Kidney epithelial cell (primary cell): ENCODE measurements at places on chromosomes 16 and 17. TPM values are rescaled to one million over a fixed set of nuclear protein-coding genes. Genes with fewer than 3 reads are reported as not detected.

NT5C3B gene
- total RNA-seq: 60.2 and 61.5 TPM in 2 replicates

DNA sequence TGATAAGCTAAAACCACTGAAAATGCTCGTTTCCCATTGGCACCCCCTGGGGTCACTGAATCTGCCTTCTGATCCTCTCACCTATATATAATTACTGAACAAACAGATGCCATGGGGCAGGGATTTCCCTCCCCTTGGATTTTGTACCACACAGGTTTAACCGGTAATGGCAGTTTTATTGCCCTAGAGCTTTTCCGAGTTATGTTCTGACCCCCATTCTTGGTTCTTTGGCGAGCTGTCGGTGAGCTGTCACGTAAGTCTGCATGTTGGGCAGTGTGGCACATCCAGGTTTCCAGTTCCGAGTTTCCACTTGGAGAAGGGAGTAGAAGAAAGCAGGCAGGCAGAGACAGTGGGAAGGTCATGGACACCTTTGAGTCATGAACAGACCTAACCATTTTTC, 7.1 kb downstream of the TMEM97 start:
- DNase-seq: no peak

DNA sequence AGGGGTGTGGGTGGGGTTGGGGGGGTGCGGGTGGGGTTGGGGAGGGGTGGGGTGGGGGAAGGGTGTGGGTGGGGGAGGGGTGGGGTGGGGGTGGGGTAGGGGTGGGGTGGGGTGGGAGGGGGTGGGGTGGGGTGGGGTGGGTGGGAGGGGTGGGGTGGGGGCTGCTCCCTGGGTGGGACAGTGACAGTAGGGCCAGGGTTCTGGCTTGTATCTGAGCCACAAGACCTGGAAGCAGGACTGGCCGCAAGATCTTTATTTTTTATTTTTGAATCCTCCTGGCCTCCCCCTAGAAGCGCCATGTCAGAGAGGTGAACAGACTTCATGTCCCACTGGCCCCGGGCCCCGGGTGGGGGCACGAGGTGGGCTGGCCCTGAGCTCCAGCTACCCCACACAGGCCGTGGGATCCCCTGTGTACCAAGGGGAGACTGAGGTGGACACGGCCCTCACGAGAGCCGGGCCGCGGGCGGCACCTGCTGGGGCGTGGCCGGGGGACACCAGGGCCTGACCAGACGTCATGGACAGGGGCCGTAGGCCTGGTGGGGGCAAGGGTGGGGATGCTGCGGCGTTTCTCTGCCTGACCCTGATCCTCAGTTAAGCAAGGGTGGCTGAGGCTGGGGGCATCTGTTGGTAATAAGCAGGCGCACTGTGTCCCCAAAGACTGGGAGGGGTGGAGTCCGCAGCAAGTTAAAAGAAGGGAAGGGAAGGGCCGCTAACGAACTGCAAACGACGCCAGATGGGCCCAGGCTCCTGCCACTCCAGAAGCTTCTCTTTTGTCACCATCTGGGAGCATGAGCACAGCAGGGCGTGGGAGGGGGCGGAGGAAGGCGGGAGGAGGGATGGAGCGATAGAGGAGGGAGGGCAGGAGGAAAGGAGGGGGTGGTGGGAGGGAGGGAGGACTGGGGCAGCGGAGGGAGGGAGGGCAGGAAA, 22.3 kb upstream of the PABPN1L start:
- no peak for DNase-seq

DNA sequence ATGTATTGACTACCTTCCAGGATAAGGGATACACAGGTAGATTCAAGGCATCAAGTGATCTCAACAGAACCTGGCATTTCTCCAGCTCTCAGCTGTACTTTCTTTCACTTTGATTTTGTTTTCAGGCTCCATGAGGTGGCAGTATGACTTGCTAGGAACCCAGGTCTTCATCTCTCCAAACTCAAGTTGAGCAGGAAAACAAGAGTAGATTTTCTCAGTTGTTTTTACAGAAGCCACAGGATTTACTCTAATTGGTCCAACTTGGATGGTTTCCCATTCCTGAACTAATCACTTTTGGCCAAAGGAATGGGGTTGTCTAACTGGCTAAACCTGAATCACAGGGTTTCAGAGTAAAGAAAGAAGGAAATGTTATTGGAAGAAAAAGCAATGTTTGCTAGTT, 146.6 kb downstream of the TRIM37 start:
- peak; percentile 52 for DNase-seq

DNA sequence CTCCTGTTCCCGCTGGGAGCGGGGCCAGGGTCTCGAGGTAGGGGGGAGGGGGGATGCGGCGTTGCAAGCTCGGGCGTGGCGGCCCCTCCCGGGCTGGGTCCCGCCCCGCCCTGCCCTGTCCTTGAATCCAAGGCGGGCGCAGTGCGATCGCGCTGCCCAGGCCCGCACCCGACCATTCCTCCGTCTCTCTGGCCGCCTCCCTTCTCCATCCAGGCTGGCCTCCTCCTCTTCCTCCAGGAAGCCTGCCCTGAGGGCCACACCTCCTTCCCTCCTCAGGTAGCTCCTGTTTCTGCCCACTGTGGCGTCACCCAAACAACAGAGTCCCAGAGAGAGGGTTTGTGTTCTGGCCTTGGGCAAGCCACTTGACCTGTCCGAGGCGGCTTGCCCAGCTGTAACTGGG, 43.0 kb upstream of the TAC4 start:
- no peak for DNase-seq

DNA sequence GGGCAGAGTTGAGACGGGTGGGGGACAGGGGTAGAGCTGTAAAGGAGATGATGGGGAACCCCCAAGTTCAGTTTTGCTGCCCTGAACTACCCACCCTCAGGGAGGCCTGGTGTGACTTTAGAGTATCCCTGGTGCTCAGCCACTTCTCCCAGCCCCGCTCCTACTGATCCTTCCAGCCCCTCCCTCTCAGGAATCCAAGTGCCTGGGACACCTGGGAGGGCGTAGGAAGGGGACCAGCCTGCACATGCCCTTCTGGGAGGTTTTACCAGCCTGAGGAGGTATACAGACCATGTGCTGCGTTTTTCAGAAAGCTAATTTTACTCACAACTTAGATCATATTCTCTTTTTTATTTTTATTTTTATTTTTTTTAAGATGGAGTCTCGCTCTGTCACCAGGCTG, 4.1 kb downstream of the ST6GALNAC2 start:
- DNase-seq: no peak

DNA sequence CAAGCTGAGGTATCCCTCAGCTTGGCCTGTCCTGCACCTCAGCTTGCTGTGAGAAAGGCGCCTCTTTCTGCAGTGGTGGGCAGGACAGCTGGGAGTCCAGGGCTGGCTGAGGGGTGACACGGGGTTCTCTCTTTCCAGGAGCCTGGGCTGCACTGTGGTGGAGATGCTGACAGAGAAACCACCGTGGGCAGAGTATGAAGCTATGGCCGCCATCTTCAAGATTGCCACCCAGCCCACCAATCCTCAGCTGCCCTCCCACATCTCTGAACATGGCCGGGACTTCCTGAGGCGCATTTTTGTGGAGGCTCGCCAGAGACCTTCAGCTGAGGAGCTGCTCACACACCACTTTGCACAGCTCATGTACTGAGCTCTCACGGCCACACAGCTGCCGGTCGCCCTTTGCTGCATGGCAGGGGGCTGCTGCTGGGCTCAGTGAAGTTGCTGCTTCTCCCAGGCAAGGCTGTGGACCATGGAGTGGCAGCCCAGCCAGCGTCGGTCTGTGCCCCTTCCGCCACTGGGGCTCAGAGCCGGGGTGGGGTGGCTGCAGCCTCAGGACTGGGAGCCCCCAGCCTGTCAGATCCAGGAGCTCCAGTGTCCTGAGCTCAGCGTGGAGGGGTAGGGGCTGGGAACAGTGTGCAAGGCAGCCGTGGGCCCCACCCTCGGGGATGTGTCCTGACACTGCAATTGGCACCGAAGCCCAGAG, 6.4 kb downstream of the LIMD2 start:
- no peak for DNase-seq

- no peak for DNase-seq
Observed at GRCh38 chr16:81502396-81503070, 57.9 kb downstream of the CMIP start.

- no peak for DNase-seq
Observed at GRCh38 chr17:38341035-38341721, 2.6 kb downstream of the GPR179 start.

CCP110 gene
- total RNA-seq: 6.6 and 7.4 TPM in 2 replicates

- no peak for DNase-seq
Observed at GRCh38 chr16:35745191-35745590, 2285.8 kb downstream of the TP53TG3F start.

DNA sequence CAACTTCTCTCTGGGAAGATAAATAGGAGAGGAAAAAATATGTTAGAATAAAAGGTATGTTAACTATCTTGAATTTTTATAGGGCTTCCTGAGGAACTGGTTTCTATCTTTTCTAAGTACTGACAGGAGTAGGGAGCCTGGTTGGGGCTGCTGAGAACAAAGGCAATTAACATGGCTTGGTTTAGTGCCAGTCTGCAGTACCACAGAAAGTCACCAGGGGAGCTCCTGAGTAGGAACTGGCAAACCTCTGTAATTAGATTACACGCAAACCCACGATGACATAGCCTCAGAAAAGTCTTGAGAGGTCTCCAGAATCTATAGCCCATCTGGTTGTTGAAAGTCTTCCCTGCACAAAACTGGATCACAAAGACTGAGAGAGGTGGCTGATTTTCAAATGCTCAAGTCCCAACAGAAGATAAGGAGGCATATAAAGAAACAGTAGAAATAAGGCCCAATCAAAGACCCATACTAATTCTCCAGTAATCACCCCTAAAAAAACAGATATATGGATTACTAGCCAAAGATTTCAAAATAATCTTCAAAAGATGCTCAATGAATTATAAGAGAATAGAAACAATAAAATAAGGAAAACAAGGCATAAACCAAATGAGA, 11.7 kb upstream of the CNTNAP4 start:
- no peak for DNase-seq

DNA sequence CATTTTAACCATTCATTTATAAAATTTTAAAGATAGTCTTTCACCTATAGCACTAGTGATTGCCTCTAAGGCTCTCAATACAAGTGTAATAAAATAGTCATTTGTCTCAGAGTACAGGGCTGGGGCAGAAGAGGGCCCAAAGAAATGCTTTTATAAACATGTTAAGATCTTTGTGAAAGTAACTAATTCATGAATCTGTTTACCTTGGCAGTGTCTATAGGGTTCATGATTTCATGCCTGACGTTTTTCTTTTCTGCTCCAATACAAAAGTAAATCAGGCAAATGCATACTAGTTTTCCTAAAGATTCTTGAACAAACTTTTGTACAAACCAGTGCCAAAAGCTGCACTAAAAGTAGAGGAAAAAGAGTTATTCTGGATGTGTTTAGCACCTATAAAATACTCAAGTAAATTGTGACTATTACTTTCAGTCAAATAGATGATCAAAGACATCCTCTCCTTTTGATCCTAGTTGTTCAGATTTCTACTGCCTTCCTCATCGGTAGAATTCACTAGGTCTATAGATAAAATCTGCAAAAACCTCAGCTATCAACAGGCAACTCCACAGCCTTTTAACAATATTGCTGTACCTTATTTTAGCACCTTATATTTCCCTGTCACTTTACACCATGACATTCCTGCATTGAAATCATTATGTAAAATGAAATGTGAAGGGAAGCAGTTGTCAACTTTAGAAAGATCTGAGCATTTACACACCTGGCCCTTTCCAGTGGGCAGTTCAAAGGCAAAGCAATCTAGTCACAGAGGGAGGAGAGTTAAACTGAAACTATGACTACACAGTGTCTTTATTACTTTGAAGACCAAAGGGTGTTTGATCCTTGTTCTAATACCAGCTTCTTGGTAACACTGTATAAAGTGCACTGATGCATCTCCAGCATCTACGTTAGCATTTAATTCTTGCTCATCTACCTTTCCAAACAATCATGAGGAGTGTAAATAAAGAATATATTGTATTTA, 100.0 kb upstream of the MED13 start:
- no peak for DNase-seq

HSPB9 gene
- total RNA-seq: not detected in 2 replicates

GRCh38 chr17:40026816-40027613, 11.8 kb downstream of the CSF3 start:
- DNase-seq: no peak

DNA sequence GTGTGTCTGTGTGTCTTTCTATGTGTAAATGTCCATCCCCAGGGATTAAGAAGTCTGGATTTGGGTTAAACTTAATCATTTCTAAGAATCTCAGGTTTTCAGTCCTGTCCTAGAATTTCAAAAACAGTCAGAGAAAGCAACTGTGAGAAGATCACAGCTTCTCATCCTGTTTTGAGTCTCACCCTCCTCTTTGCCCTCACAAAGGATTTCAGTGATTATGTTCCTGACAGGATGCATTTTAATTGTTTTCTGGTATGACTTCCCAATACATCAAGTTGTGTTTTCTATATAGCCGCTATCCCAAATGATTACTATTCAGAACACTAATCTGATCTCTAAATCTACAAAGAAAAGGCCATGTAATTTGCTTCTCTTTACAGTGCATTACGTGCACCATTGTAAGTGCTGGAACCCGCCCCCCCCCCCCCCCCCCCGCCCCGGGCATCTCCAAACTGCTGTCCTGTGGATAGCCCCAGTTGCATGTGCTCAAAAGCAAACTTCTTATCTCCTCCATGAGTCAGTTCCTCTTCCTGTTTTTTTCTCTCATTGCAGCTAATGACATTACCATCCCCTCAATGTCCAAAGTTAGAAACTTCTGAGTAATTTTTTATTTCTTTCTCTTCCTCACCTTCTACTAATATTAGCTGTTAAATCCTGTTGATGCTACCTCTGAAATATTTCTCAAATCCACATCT, 73.9 kb downstream of the CDH13 start:
- DNase-seq: no peak

MARCHF10 gene
- 1.3 TPM in 2 replicates for total RNA-seq

- DNase-seq: peak; percentile 83
Observed at GRCh38 chr16:12320298-12320706, 343.8 kb downstream of the SNX29 start.

DNA sequence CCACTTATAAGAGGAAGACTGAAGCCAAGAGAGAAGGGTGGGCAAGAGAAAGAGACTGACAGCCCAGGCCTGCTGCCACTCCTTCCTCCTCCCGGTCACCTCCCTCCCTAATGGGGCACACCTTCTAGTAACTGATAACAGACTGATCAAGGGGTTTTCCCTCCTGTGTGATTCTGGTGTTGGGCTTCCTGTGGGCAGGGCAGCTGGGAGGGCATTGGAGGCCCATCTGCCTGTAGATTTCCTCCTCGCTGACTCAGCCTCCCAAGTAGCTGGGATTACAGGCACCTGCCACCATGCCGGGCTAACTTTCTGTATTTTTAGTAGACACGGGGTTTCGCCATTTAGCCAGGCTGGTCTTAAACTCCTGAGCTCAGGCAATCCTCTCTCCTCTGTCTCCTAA, 16.2 kb downstream of the CA4 start:
- no peak for DNase-seq

GRCh38 chr16:229731-230281, 557 bp upstream of the LUC7L start:
- DNase-seq: no peak

GRCh38 chr17:56030009-56030624, 123.2 kb upstream of the ANKFN1 start:
- DNase-seq: no peak

- no peak for DNase-seq
Observed at GRCh38 chr16:1980030-1980769, 1.1 kb downstream of the NOXO1 start.

GRCh38 chr16:11605891-11606290, 19.2 kb upstream of the LITAF start:
- DNase-seq: no peak

DRC7 gene
- 0.04 TPM in 1 of 2 replicates, not detected in the other for total RNA-seq

KRT27 gene
- not detected in 2 replicates for total RNA-seq

- DNase-seq: no peak
Observed at GRCh38 chr17:56096026-56096810, 57.1 kb upstream of the ANKFN1 start.

- DNase-seq: no peak
Observed at GRCh38 chr17:55484575-55484974, 26.7 kb downstream of the SMIM36 start.

GFOD2 gene
- 19.3 and 21.9 TPM in 2 replicates for total RNA-seq
